NT2/D1 (cell line): ENCODE measurements at places on chromosomes 2 and 18.

DNA sequence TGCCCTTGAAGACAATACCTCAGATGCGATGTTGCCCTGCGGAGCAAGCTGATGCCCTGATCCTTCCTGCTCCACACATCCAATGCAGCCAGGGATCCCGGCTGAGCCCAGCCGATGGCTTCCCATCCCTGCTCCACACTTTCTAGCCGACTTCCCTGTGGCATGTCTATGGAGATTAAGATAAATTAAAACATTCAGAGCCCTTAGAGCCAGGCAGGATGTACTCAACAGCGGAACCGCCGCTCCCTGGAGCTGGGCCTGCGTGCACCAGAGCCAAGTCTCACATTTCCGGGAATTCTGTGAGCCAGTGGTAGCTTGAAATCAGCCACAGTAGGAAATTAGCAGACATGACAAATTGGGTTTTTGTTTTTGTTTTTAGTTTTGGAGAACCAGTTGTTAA, 620.6 kb downstream of the GALR1 start:
- DNase-seq = no peak

- no peak for DNase-seq
These were observed 17.7 kb downstream of the TUBB6 start for GRCh38 chr18:12325726-12326245.

- DNase-seq = no peak
These were observed 5.8 kb upstream of the PAX8 start for GRCh38 chr2:113284476-113284875.

GRCh38 chr2:113160962-113161361, 12.8 kb upstream of the PSD4 start:
- no peak for DNase-seq
